Breast epithelium (tissue), 4 donors: ENCODE measurements at places on chromosomes 3 and 15.

GRCh38 chr15:89335298-89336041 is 846 bp upstream of the POLG start:
- no peak for DNase-seq
- no peaks in the 10 kb centered on the region for H3K36me3 ChIP-seq
- peak overlapping the region; percentile 78 for H3K27ac ChIP-seq
- peak overlapping the region; percentile 72 for H3K4me3 ChIP-seq
- H3K27me3 ChIP-seq, result no peaks in the 10 kb centered on the region

- no peaks in the 10 kb centered on the region for H3K27me3 ChIP-seq
- no peaks in the 10 kb centered on the region for H3K36me3 ChIP-seq
- H3K4me1 ChIP-seq, result no peaks in the 10 kb centered on the region
- DNase-seq, result no peak
Measured at GRCh38 chr15:50143255-50143860, 24.3 kb upstream of the ATP8B4 start.

DNA sequence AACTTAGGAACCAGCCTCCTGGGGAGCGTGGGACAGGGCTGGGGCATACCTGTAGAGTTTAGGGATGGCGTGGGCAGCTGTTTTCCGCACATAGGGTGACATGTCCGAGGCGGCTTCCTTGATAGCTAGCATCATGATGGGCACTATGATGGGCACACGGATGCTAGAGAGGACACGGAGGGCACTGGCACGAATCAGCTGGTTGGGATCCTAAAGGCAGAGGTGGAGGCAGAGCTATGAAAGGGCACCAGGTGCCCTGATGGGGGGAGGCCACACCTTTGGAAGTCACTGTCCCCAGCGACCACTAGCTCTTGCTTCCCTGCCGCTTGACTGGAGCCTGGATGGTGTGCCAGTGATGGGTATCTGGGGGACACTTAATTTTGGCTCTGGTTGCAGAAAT is 28.3 kb downstream of the AP3B2 start:
- no peaks in the 10 kb centered on the region for H3K27me3 ChIP-seq
- H3K4me3 ChIP-seq, result no peak overlapping the region
- DNase-seq, result no peak
- H3K36me3 ChIP-seq, result no peaks in the 10 kb centered on the region
- no peaks in the 10 kb centered on the region for H3K4me1 ChIP-seq

DNA sequence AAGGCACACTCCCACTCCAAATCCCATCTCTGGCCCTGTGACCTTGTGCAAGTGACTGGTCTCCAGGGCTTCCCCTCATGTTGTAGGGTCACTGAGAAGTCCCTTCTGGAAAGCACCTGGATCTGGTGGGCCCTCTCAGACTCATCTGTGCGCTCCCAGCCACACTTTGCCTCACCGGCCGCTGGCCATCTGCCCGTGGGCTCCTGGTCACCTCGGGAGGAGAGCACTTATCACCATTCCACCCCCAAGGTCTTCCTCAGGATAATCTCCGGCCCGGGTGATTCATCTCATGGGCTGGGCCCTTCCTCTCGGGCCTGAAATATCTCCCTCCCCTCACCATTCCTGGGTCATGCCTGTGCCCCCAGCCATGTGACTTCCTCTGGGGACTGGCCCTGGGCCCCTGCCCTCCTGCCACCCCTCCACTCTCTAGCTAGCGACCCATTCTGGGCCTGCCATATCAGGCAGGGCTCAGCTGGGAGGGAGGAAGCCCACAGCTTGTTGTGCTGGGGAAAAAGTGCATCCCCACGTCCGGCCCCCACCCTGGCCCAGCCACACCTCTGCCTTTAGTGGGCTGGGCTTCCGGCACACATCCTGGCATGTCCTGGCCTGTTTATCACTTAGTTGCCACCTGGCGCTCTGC is 10.6 kb upstream of the WNT7A start:
- no peaks in the 10 kb centered on the region for H3K4me1 ChIP-seq
- no peak for DNase-seq
- H3K27ac ChIP-seq, result peak overlapping the region; percentile 52
- H3K27me3 ChIP-seq, result no peaks in the 10 kb centered on the region
- no peak overlapping the region for H3K4me3 ChIP-seq
- no peaks in the 10 kb centered on the region for H3K36me3 ChIP-seq
